Endothelial cell of umbilical vein (primary cell): ENCODE measurements at places on chromosomes 1 and 21. TPM values are rescaled to one million over a fixed set of nuclear protein-coding genes. Genes with fewer than 3 reads are reported as not detected.

Gene IGSF9
- 0.15 and 0.16 TPM in 2 replicates for total RNA-seq

Gene MAP3K21
- 0.74 and 0.95 TPM in 2 replicates for total RNA-seq

DNA sequence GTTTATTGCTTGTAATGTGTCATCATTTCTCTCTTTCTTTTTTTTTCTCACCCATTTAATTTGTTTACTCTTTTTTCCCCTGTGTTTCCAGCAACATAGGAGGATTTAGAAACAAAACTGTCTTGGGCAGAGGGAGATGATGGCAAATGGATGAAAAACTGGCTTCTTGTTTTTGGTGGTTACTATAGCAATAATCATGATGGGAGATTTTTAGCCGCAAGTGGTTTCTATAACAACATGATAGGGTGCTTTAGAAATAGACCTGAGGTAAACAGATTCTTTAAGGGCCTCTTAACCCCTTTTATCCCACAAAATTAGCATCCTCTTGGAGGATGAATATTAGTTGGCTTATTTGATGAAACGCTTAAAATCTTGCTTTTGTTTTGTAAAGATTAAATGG lies 51.6 kb downstream of the CRB1 start:
- no peaks in the 10 kb centered on the region for H3K4me1 ChIP-seq
- no peak for DNase-seq
- H3K4me3 ChIP-seq, result no peak overlapping the region
- H3K27ac ChIP-seq, result no peak overlapping the region
- H3K36me3 ChIP-seq, result no peaks in the 10 kb centered on the region
- no peaks in the 10 kb centered on the region for H3K27me3 ChIP-seq

DNA sequence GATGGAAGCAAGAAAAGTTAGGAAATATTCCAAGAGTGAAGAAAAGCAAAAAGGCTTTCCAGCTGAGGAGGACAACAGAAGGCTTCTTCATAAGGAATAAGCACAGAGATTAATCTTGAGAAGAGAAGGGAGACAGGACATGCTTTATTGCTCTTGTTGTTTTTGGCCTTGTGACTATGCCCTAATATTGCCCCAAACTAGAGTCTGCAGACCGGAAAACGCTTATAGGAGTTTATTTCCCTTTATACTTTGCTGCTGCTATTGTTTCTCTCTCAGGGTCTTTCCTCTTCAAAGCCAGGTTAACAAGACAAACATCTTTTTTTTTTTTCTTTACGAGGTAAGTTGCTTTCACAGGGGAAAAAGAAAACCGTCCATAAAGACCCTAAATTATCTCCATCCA lies 991.4 kb downstream of the ADGRL2 start:
- H3K4me3 ChIP-seq, result no peak overlapping the region
- no peaks in the 10 kb centered on the region for H3K27me3 ChIP-seq
- H3K4me1 ChIP-seq, result peaks cover 13% of the 10 kb centered on the region
- no peaks in the 10 kb centered on the region for H3K36me3 ChIP-seq

GRCh38 chr1:162626094-162626493 lies 6.2 kb upstream of the DDR2 start:
- H3K4me1 ChIP-seq, result peaks cover 22% of the 10 kb centered on the region
- no peaks in the 10 kb centered on the region for H3K36me3 ChIP-seq
- no peak overlapping the region for H3K4me3 ChIP-seq
- H3K27ac ChIP-seq, result no peak overlapping the region
- DNase-seq, result no peak
- no peaks in the 10 kb centered on the region for H3K27me3 ChIP-seq

GRCh38 chr1:32755098-32755809 lies 52.7 kb upstream of the SYNC start:
- H3K4me3 ChIP-seq, result no peak overlapping the region
- H3K36me3 ChIP-seq, result no peaks in the 10 kb centered on the region
- peaks cover 2% of the 10 kb centered on the region for H3K4me1 ChIP-seq
- no peaks in the 10 kb centered on the region for H3K27me3 ChIP-seq

GRCh38 chr1:101313356-101313755 lies 76.5 kb downstream of the S1PR1 start:
- no peak for DNase-seq
- H3K27me3 ChIP-seq, result peaks cover 5% of the 10 kb centered on the region
- peaks cover 6% of the 10 kb centered on the region for H3K4me1 ChIP-seq
- no peak overlapping the region for H3K4me3 ChIP-seq
- no peaks in the 10 kb centered on the region for H3K36me3 ChIP-seq

DNA sequence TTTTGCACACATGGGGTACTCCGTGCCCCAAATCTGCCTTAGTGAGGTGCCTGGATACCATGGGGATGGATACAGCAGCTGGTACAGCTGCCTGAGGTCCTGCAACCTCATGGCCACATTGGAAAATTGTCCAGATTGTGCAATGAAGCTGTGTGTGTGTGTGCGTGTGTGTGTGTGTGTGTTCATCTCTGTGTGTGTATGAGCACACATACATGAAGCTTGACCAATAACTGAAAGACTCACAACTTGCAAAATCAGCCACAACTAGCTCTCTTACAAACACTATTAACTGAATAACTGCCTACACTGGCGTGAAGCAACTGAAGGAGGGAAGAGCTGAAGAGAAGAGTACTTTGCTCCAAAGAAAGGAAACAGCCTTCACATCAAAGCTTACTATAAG lies 78.1 kb downstream of the ERG start:
- no peak for DNase-seq
- no peak overlapping the region for H3K27ac ChIP-seq
- no peak overlapping the region for H3K4me3 ChIP-seq
- peaks cover 51% of the 10 kb centered on the region for H3K36me3 ChIP-seq

DNA sequence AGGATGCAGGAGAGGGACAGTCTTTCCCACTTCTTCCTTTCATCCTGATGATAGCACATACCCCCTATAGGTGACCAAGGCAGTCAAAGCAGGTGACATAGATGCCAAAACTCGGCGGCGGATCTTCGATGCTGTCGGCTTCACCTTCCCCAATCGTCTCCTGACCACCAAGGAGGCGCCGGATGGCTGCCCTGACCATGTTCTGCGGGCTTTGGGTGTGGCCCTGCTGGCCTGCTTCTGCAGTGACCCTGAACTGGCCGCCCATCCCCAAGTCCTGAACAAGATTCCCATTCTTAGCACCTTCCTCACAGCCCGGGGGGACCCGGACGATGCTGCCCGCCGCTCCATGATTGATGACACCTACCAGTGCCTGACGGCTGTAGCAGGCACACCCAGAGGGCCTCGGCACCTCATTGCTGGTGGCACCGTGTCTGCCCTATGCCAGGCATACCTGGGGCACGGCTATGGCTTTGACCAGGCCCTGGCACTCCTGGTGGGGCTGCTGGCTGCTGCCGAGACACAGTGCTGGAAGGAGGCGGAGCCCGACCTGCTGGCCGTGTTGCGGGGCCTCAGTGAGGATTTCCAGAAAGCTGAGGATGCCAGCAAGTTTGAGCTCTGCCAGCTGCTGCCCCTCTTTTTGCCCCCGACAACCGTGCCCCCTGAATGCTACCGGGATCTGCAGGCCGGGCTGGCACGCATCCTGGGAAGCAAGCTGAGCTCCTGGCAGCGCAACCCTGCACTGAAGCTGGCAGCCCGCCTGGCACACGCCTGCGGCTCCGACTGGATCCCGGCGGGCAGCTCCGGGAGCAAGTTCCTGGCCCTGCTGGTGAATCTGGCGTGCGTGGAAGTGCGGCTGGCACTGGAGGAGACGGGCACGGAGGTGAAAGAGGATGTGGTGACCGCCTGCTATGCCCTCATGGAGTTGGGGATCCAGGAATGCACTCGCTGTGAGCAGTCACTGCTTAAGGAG lies 2.9 kb downstream of the NCDN start:
- H3K4me3 ChIP-seq, result no peak overlapping the region
- no peak overlapping the region for H3K27ac ChIP-seq
- DNase-seq, result no peak
- no peaks in the 10 kb centered on the region for H3K27me3 ChIP-seq

DNA sequence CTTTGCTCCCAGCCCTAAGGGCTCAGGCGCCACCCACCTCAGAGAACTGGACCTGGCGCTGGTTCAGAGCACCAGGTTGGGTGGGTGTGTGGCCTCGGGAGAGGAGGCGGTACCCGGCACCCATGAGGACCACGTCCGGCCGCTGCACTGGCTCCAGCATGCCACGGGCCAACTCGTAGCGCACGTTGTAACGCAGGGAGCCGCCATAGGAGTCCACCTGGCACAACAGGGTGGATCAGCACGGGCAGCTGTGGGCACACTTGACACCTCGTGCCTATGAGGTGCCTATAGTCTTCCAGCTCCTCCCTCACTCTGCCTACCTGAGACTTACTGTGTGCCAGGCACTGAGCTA lies 56.5 kb downstream of the HSPG2 start:
- no peak for DNase-seq
- no peak overlapping the region for H3K27ac ChIP-seq
- H3K4me3 ChIP-seq, result no peak overlapping the region
- H3K36me3 ChIP-seq, result peaks cover 72% of the 10 kb centered on the region
- H3K27me3 ChIP-seq, result no peaks in the 10 kb centered on the region

DNA sequence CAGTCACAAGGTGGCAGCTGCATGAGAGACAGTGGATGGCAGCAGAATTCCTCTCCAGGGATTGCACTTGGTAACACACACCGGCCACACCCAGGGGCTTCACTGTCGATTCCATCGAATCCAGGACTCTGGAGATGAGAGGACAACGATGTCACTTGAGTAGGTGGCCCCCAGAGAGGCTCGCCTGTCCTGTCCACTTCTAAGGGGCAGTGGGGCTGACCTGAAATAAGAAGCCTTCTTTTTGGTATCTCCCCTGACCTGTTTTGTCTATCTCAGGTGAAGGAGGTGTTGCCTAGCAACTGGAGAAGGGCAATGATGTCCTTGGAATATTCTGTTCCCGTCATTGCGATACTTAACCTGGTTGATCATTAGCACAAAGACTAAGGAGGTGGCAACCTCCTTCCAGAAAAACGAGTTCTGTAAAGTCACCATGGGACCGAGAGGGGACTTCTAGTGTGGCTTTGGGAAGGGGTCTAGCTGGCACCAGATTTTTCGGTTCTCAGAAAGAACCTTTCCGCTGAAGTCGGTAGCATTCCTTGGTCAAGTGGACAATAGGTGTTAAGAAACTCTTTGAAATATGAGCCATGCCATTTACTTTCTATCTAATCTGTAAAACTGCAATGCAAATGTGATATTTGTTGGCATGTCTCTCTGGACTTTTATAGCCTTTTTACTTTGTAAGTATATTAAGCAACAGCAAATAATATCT lies 85.2 kb upstream of the TMPRSS2 start:
- H3K36me3 ChIP-seq, result no peaks in the 10 kb centered on the region
- H3K4me1 ChIP-seq, result no peaks in the 10 kb centered on the region
- H3K4me3 ChIP-seq, result no peak overlapping the region

GRCh38 chr1:6222636-6223035 lies 13.1 kb downstream of the ICMT start:
- DNase-seq, result no peak
- H3K4me3 ChIP-seq, result no peak overlapping the region
- no peaks in the 10 kb centered on the region for H3K4me1 ChIP-seq

DNA sequence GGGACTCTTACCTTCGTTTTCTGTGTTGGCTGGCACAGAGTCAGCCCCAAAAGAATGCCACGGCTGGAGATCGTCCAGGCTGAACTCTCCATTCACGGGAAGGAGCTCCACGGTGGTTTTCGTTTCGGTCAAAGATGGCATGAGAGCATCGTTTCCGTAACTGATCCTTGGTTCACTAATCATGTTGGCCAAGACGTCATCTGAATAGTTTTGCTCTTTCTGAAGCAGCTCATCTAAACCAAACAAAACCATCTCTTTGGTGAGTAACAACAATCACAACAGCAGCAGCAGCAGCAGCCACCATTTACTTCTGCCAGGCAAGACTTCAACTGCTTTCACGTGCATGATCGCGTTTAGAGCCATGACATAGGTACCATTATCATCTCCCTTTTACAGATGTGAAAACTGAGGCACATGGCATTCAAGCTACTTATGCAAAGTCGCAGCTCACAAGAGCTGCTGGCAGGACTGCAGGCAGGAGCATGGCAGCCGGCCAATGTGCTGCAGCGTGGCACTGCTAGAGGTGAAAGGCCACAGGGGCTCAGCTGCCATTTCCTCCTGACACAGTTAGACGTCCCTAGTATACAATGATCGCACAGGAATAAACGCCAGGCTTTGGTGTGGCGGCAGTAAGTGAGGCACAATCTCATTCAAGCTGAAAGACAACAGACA lies 177.1 kb downstream of the GABPA start:
- no peaks in the 10 kb centered on the region for H3K27me3 ChIP-seq
- H3K27ac ChIP-seq, result no peak overlapping the region
- peaks cover 34% of the 10 kb centered on the region for H3K4me1 ChIP-seq
- DNase-seq, result peak; percentile 69

- H3K4me1 ChIP-seq, result peaks cover 34% of the 10 kb centered on the region
- H3K4me3 ChIP-seq, result peak overlapping the region; percentile 94
- peak; percentile 93 for DNase-seq
- no peaks in the 10 kb centered on the region for H3K27me3 ChIP-seq
These were observed 9.8 kb upstream of the MDM4 start for GRCh38 chr1:204506201-204506968.

DNA sequence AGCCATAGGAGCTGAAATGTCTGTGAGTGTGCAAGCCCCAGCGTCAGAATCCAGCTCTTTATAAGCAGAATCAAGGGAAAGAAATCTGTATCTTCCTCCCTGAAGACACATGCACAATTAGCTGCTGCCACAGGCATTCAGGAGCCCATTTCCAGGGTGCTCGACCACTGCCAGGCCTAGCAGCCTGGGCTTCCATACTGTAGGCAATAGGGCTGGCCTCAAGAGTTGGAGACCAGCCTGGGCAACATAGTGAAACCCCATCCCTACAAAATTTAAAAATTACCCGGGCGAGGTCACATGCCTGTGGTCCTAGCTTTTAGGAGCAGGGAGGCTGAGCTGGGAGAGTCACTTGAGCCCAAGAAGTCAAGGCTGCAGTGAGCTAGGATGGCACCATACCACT lies 41.0 kb downstream of the NEK2 start:
- no peaks in the 10 kb centered on the region for H3K27me3 ChIP-seq
- peaks cover 8% of the 10 kb centered on the region for H3K4me1 ChIP-seq
- H3K27ac ChIP-seq, result no peak overlapping the region
- H3K36me3 ChIP-seq, result no peaks in the 10 kb centered on the region
- no peak overlapping the region for H3K4me3 ChIP-seq

GRCh38 chr21:31343680-31344480 lies at the start of gene TIAM1:
TSS of gene TIAM1 (minus strand) at chr21:31344261. CDS start at chr21:31266972, 77,289 bp downstream.
- no peak within 1 kb of the TSS for H3K27ac ChIP-seq
- no peak within 1 kb of the TSS for H3K4me3 ChIP-seq
- no peaks in the 10 kb centered on the region for H3K4me1 ChIP-seq

DNA sequence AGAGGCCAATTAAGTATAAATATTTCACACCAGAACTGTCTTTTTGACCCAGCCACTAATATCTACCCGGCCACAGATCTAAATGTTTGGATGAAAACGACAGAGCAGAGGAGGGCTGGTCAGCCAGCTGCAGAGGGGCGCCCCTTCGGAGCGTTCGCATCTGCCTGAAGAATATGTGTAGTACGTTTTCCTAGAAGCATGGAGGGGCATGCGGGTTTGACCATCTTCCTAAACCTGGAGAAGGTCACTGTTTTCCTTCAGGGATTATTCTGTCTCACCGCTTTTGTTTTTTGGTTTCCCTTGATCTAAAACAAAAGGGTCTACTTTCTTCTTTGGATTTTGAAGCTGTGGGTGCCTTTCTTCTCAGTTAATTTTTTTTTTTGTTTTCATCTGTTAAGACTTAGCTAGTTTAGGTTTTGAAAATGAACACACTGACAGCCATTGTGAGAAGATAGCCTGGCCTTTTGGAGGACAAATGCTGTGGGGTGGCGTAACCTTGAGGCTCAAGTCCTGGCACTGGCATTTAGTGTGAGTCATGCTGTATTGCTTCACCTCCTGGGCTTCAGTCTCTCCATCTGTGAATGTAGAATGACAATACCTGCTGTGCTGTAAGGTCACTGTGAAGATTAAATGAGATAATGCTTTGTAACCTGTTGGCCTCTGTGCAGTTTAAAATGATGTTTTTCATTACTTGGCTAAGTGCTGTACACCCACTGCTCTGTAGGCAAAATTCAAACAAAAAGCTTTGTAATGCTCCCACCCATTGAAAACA lies 74.1 kb upstream of the IRF2BP2 start:
- H3K27me3 ChIP-seq, result no peaks in the 10 kb centered on the region
- peak; percentile 15 for DNase-seq
- no peak overlapping the region for H3K27ac ChIP-seq
- H3K4me1 ChIP-seq, result no peaks in the 10 kb centered on the region
- no peaks in the 10 kb centered on the region for H3K36me3 ChIP-seq
- no peak overlapping the region for H3K4me3 ChIP-seq
